ENCODE measurements at places on chromosomes 16 and 17.

GRCh38 chr16:3266873-3267537 lies 10.6 kb upstream of the MEFV start:
- no peak for DNase-seq

DNA sequence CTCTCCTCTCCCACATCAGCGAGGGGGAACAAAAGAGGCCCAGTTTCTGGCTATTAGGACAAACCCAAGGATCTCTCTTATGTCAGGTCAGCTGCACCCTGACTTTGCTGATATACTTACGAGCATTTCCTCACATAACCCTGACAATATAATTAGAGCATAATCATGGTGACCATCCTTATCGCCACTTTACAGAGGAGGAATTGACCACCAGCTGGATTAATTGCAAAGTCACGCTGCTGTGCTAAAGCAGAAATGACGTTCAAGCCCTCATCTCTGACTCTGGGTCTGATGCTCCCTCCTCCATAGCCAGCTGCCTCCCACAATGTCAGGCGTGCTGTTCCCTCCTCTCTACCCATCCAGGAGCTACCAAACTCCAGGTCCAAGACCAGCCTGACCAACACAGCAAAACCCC lies 42.6 kb downstream of the TRARG1 start:
- no peak for DNase-seq

DNA sequence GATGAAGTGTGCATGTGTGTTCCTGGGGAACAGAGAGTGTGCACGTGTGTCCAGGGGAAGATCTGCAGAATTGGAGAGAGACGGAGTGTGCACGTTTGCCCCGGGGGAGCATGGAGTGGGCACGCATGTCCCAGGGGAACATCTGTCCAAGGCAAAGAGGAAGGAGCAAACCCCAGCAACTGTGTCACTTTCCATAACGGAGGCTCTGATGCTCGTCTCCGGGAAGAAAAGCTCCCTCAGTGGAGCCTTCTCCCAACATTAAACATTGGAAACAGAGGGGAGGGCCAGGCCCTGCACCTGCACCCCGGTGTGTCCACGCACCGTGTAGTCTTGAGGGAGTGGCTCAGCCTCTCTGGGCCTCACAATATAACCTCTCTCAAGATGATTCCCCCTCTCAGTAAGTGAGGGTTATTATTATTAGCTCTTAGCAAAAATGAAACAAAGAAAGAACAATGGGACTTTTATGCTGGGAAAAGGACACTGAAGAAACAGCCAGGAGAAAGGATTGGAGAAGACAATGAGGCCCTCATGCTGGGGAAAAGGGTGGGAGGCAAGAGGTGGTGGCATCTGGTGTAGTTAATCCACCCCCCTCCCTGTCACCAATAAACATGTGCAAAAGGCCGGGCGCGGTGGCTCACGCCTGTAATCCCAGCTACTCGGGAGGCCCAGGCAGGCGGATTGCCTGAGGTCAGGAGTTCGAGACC lies 7.6 kb downstream of the RAB40B start:
- DNase-seq: no peak

DNA sequence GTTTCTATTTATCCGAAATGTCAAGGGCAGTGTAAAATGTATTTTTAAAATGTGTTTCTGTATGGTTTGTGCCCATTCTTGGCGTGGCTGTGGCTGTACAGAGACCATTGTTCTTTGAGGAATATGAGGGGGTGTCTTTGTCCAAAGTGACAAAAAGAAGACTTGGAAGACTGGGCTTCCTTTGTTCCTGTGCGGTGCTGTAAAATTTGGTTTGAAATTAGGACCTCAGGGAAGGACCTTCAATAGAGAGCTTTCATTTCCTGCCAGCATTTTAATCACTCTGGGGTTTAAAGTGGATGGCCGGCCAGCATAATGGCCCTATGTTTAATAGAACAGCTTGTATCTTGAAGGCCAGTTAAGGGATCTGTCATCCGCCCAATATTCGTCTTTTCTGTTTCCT lies 190.1 kb upstream of the TBX2 start:
- no peak for DNase-seq

Data from LNCaP clone FGC (cell line).